NCI-H1105 treated with DMSO at 0.1 percent for 48 hours (cell line): ENCODE measurements at places on chromosomes 7 and 10.

- DNase-seq: no peak
Measured at GRCh38 chr7:2104107-2104710, 128.5 kb downstream of the MAD1L1 start.

- no peak for DNase-seq
Measured at GRCh38 chr7:33410266-33410665, 280.9 kb downstream of the BBS9 start.

DNA sequence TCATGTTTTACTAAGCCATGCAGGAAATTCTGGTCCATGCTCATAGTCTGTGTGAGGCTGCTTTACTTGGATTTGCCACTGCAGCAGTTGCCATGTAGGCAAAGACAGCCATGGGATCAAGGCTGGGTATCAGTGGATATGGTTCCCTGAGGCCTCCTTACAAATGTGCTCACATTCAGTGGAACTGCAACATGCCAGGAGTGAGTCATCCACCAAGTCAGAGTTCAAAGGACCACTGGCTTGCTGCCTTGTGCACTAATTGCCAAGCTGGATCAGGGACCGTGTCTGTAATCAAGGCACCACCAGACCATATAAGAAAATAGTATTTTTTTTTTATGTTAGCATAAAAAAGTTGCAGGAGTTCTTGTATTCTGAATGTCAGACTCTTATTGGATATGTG is 101.0 kb downstream of the CDCA7L start:
- no peak for DNase-seq

- no peak for DNase-seq
Measured at GRCh38 chr7:22607180-22607579, 107.2 kb upstream of the STEAP1B start.

DNA sequence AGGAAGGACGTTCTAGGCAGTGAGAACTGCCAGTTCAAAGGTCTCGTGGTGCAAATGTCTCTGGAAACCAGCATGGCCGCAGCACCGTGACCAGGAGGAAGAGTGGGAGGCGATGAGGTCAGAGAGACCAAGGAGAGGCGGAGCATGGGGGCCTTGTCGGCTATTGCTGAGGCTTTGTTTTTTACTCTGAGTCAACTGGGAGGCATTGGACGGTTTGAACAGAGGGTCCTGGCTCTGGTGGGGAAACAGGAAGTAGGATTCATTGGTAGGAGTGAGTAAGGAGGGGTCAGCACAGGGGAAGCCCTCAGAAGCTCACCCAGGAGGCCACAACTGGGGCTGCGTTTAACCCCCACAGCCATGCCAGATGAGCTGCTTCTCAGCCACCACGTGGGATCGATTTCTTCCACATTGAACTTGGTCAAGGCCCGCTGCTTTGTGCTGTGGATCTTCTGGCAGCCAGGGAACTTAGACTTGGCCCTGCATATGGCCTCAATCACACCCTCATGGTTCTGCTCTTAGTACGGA is 22.2 kb upstream of the SH2B2 start:
- no peak for DNase-seq

- no peak for DNase-seq
Measured at GRCh38 chr10:110260746-110261477, 43.8 kb downstream of the SMNDC1 start.

- no peak for DNase-seq
Measured at GRCh38 chr10:58853668-58854067, 322.8 kb upstream of the PHYHIPL start.

DNA sequence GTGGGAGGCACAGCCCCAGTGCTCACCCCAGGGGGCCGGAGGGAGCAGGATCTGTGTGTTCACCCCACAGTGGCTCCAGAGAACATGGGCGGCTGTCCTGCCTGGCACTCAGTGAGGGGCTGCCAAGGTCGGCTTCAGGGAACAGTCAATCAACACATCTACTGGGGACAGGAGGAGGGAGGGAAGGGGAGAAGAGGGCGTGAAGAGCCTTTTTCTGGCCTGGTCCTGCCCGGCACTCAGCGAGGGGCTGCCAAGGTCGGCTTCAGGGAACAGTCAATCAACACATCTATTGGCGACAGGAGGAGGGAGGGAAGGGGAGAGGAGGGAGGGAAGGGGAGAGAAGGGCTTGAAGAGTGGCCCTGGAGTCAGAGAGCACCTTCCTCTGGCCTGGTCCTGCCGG is 184.9 kb downstream of the ADARB2 start:
- DNase-seq: no peak

DNA sequence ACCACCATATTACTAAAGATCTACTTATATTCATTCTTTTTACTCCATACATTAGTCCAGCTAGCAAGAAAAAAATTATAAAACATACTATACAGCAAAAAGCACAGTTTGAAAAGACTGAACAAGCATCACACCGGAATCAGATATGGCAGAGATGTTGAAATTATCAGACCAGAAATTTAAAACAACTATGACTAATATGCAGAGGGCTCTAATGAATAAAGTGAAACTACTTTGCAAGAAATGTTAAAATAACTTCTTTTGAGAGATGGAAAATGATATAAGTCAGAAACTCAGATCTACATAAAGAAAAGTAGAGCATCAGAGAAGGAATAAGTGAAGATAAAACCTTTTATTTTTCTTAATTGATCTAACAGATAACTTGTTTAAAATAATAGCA is 50.9 kb downstream of the SGCE start:
- DNase-seq: no peak

GRCh38 chr10:44628921-44629320 is 244.0 kb upstream of the CXCL12 start:
- no peak for DNase-seq

DNA sequence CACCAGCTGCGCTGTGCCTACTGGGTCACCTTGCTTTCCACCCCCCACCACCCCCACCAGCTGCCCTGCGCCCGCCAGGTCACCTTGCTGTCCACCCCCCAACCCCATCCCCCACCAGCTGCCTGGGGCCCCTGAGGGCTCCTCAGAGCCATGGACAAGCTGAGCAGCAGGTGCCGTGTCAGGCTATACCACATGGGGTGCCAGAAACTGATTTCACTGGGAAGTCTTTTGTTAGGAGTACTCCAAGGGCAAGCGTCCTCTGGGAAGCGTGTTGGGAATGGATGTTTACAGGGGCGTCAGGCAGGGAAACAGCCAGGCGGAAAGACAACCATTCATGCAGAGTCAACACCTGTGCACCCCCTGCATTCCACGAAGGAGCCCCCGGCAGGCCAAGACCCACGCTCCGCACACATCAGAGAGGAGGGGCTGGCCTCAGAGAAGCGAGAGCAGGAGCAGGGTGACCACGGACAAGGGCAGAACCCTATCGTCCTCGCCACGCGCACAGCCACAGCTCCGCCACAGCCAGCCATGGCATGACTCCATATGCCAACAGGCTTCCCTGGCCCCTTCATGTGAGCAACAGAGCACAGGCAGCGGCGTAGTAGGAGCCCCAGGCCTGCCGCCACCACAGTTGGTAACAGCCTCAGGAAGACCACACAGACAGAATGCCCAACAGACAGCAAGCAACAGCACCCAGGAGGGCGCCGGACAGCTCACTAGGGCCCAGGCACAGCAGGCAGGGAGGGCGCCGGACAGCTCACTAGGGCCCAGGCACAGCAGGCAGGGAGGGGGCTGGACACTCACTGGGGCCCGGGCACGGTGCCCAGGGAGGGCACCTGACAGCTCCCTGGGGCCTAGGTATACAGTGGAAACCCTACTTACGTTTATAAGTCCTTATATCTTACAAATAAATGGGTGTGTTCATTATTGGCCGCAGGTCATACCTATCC is 180.8 kb downstream of the MAD1L1 start:
- no peak for DNase-seq

GRCh38 chr10:50619882-50620281 is 3.9 kb downstream of the SGMS1 start:
- DNase-seq: no peak

- no peak for DNase-seq
Measured at GRCh38 chr7:17844514-17845196, 95.6 kb downstream of the SNX13 start.
